Spinal cord (tissue), 10 donors: ENCODE measurements at places on chromosomes 13 and 19. TPM values are rescaled to one million over a fixed set of nuclear protein-coding genes. Genes with fewer than 3 reads are reported as not detected.

The NUP58 gene
- total RNA-seq, result 89.5 TPM

The ZNF607 gene
- 13.2 TPM for total RNA-seq

The SULT2B1 gene
- 0.39 TPM for total RNA-seq

The ZNF536 gene
- total RNA-seq, result 31.0 TPM

The SLC7A10 gene
- 5.4 TPM for total RNA-seq

The PSG11 gene
- not detected for total RNA-seq

The ATP4B gene
- 0.20 TPM for total RNA-seq

The SPRED3 gene
- 1.3 TPM for total RNA-seq

The PSG6 gene
- total RNA-seq, result not detected

The C1QTNF9B gene
- 0.10 TPM for total RNA-seq

The ERICH4 gene
- total RNA-seq, result not detected

The CEACAM1 gene
- total RNA-seq, result 0.88 TPM

The FAM83E gene
- total RNA-seq, result not detected
